PC-3 (cell line): ENCODE measurements at places on chromosomes 2 and 18. TPM values are rescaled to one million over a fixed set of nuclear protein-coding genes. Genes with fewer than 3 reads are reported as not detected.

- H3K27me3 ChIP-seq = no peaks in the 10 kb centered on the region
- H3K27ac ChIP-seq = no peak overlapping the region
- DNase-seq = no peak
- H3K36me3 ChIP-seq = no peaks in the 10 kb centered on the region
- H3K4me1 ChIP-seq = peaks cover 24% of the 10 kb centered on the region
Measured at GRCh38 chr2:60411295-60411694, 142.2 kb downstream of the BCL11A start.

DNA sequence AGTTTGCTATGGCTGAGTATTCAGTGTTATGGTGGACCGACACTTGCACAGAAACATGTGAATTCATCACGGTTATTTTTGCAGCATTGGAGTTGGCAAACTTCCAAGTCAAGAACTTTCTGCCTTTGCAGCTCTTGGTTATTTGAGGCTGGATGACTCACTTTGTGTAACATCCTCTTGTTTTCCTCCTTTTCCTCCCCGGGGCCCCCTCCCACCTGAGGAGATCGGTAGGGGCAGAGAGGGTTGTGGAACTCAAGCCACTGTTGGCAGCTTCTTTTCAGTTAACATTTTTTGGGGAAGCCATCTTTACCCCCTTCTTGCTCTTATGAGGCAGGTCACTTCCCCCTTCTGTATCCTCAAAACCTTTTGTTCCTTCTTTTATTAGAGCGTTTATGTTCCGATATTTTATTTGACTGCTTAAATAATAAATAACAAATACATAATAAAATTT lies 48.6 kb downstream of the DDX1 start:
- peak; percentile 82 for DNase-seq
- H3K27me3 ChIP-seq = no peaks in the 10 kb centered on the region
- no peak overlapping the region for H3K27ac ChIP-seq
- H3K36me3 ChIP-seq = peaks cover 15% of the 10 kb centered on the region; the same call in 1 of the 2 replicates

DNA sequence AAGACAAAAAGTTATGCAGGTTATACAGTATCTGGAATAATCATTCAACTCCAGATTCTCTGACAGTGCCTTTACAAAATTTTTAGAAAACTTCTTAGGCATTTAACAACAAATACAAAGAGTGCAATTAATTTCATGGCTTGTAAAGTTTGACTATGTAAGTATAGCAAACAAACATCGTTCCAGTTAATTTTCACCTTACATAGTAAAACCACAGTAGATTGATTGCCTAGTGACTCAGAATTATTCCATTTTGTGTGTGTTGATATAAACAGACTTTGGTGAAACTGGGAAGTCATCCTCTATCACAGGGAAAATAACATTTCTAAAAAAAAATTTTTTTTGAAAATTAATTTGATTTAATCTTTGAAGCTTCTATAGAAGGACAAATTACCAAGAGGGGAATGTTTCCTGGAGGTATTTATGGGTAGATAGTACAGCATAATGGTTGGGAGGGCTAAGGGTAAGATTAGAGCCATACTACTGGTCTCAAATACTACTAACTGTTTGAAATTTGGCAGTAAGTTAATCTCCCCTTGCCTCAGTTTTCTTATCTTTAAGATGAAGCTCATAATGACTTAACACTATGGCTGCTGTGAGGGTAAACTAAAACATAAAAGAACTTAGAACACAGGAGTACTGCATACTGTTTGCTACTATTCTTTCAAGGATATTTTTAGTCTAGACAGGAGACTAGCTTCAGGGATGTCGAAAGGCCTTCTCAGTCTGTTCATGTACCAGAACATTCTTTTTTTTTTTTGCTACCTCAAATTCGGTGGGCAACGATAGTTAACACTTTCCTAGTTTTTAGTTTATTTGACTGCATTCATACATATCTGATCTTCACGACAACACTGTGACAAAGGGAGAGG lies 19.6 kb downstream of the NDUFAF7 start:
- H3K36me3 ChIP-seq = peaks cover 50% of the 10 kb centered on the region; the same call in 1 of the 2 replicates
- no peaks in the 10 kb centered on the region for H3K27me3 ChIP-seq
- H3K4me1 ChIP-seq = peaks cover 8% of the 10 kb centered on the region; the same call in 1 of the 2 replicates
- no peak for DNase-seq
- H3K4me3 ChIP-seq = no peak overlapping the region

DNA sequence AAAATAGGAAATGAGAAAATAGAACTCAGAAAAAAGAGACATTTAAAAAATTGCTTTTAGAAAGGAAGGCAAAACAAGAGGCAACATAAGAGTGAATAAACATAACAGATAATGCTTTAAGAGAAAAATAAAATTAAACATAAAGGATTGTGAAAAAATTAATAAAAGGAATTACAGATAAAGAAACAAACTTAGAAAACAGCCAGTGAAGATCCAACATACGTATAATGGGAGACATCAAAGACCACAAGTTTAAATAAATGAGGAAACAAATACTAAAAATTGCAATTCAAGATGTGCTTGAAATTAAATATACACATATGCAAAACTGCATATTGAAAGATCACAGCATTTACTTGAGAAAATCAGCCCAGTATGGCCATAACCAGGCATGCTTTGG lies 448.9 kb downstream of the NBAS start:
- no peaks in the 10 kb centered on the region for H3K27me3 ChIP-seq
- no peak overlapping the region for H3K4me3 ChIP-seq
- DNase-seq = peak; percentile 15
- H3K4me1 ChIP-seq = no peaks in the 10 kb centered on the region
- H3K36me3 ChIP-seq = peaks cover 3% of the 10 kb centered on the region; the same call in 1 of the 2 replicates
- no peak overlapping the region for H3K27ac ChIP-seq

The LINC00305 gene
- total RNA-seq = not detected in 2 replicates
